Natural killer cell (primary cell): ENCODE measurements at places on chromosomes 6 and 20.
A peak's percentile ranks its signal among the peaks of the same experiment; 100 is the strongest.

DNA sequence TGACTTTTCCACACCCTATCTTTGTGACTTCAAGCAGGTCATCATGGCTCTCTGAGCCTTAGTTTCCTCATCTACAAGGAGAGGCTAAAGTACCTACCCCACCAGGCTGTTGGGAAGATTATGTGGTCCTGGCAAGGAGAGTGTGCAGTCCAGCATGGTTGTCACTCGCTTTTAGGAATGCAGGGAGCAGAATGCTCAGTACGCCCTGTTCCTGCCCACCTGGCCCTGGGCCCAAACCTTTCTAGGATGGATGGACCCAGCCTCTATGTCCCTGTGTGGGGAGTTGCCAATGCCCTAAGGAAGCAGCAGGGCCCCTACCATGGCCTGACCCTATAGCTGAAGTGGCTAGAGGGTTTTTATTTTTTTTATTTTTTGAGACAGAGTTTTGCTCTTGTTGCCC, 2.0 kb downstream of the CLPSL2 start:
- no peak for DNase-seq

GRCh38 chr20:19269737-19270340, 57.4 kb downstream of the SLC24A3 start:
- no peak for DNase-seq

DNA sequence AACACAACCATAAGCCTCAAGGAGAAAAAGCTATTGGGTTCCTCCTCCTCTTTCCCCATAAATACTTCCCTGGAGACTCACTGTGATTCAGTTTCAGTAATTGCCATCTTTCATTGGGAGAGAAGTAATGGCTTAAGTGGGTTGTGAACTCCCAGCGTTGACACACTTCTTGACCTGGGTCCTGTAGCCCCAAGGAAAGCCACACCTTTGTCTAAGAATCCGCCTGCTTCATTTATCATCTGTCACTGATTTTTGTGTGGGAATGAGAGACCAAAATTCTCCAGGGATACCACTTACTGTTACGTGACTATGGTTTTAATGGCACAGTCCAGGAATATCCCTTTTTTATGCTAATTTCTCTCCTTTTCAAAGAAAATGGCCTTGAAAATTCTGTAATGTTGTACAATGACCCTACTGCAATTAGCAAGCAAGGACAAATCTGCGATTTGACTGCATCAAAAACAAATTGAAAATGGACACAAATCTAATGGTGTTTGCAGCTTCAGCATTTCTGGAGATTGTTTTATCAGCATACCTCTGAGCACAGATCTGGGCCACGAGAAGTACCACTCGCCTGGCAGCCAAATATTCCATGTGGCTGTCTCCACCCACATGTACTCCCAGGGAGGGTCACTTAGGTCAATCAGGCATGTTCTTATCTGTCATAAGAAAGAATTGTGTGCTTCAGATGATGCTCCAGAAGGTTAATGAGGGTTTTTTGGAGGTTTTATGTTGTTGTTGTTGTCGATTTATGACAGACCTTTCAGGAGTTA, 29.8 kb downstream of the DCBLD1 start:
- DNase-seq = no peak

- no peak for DNase-seq
These were observed 79.0 kb upstream of the GMDS start for GRCh38 chr6:2324166-2324953.

DNA sequence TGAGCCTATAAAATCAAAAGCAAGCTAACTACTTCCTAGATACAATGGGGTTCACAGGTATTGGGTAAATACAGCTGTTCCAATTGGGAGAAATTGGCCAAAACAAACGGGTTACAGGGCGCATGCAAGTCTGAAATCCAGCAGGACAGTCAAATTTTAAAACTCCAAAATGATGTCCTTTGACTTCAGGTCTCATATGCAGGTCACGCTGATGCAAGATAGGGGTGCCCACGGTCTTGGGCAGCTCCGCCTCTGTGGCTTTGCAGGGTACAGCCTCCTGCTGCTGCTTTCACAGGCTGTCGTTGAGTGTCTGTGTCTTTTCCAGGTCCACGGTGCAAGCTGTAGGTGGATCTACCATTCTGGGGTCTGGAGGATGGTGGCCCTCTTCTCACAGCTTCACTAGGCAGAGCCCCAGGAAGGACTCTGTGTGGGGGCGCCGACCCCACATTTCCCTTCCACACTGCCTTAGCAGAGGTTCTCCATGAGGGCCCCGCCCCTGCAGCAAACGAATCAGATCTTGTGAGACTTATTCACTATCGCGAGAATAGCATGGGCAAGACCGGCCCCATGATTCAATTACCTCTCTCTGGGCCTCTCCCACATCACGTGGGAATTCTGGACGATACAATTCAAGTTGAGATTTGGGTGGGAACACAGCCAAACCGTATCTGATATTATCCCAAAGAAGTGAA, 11.9 kb upstream of the SMIM29 start:
- DNase-seq = no peak

DNA sequence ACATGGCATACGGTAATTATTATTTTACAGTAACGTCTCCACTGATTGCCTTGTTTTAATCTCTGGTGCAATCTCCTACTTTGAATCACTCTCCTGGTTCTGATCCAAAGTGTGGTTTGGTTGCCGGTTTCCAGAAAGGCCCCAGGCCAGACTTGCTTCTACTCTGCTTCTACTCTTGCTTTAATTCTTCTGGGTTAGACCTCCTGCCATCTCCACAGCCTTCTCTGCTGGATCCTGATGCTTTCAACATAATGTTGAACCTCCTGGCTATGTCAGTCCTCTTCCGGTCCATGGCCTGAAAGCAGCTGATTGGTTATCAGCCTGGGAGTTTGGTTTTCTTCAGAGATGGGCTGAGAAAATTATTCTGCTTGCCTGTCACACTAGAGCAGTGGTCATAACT, 266.5 kb upstream of the RIMS1 start:
- no peak for DNase-seq

- no peak for DNase-seq
These were observed 35.6 kb downstream of the LRRC1 start for GRCh38 chr6:53830366-53830765.

DNA sequence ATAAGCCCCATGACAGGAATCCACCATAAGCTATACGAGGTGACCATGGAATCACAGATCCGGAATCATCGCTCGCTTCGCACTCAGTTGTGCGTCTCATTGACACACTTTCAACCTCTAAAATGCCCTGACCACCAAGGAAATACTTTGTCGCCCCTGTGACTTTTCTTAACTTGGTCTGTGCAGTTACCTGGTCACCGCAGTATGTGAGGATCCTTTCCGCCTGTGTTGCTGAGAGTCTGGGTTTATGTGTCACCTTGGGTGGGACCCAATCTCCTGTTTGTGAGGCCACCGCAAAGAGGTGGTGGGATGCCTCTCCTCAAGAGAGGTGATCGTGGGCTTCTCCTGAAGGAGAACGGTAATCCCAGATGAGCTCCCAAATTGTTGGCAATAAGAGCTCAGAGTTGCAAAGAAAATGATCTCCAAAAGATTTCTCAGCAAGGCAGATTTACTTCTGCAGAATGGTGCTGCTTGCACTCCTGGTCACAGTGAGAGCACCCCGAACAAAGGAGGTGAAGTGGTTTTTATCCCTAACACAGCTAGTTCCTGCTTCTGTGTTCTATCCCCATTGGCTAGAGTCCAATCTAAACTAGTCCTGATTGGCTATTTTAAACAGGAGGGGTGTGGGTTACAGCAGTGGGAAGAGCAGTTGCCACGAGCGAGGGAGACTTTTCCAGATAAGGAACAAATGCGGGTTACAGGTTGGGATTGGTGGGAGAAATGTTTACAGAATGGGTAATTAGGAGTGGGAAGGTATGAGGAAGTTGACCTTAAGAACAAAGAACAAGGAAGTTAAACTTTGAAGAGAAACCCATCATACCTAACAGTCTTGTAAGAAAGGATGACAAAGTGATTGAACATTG, 9.1 kb upstream of the ZNFX1 start:
- no peak for DNase-seq

GRCh38 chr6:153108315-153108714, 22.8 kb downstream of the RGS17 start:
- DNase-seq = no peak

GRCh38 chr6:20159781-20160540, 52.3 kb downstream of the MBOAT1 start:
- DNase-seq = no peak

DNA sequence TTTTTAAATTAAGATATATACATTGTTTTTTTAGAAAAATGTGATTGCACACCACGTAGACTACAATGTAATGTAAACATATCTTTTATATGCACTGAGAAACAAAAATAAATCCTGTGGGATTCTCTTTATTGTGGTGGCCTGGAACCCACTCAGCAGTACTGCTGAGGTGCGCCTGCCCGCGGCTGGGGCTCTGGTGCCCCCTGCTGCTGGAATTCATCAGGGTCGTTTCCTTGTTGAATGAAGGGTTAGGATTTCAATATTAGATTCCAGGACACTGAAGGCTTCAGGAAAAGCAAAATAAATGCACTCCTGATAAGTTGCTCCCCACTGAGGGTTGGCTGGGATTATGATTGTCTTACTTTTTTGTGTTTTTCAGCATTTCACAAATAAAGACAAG, 175.8 kb upstream of the GGTLC1 start:
- DNase-seq = peak; percentile 44

GRCh38 chr6:157800420-157801237, 22.4 kb upstream of the SNX9 start:
- no peak for DNase-seq

- DNase-seq = no peak
These were observed 73.6 kb upstream of the RNF146 start for GRCh38 chr6:127192911-127193541.

DNA sequence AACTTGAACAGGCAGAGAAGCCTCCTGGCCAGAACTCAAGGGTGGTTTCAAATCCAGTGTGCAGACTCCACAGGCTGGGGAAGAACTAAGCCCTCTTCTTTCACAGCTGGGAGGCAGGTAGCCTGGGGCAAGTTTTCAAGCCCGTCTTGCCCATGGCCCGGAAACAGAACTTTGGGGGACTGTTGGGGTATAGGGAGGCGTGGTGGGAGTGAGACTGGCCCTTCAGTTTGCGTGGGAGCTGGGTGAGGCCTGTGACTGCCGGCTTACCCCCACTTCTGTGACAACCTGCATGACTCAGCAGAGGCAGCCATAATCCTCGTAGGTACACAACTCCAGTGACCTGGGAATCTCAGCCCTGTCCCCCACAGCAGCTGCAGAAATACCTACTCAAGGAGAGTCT, 1125.7 kb downstream of the HACE1 start:
- no peak for DNase-seq

DNA sequence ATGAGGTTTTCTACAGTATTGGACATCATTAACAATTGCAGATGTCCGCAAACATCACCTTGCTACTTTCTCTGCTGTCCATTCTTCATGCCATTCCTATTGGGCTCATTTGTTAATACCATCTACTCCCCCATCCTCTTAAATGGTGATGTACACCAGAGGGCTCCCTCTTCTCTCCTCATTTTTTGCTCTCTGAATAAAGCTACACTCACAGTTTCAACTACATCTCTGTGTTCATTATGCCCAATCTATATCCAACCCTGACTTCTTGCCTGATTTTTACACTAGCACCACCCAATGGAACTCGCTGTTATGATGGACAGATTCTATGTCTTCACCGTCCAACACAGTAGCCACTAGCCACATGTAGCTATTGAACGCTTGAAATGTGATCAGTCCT, 288.1 kb upstream of the ID4 start:
- no peak for DNase-seq

GRCh38 chr6:72130327-72130726, 244.0 kb downstream of the RIMS1 start:
- DNase-seq = no peak

DNA sequence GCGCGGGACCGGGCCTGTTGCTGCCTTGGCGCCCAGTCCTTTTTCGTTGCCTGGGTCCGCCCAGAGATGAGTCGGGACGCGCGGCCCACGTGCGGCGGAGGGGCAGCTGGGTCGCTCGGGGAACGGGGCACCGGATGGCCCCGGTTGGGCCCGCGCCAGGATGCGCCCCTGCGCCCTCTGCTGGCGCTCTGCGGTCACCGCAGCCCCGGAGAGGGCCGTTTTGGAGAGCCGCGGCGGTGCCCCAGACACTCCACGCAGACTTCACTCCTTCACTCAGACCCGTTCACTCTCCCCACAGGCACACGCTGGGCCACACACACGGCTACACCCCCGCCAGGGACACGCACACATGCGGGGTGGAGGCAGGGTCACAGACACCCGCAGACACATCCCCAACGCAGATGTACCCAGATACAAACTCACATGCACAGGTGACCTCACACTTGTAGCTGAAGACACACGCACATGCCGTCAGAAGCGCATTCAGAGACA, 38.8 kb downstream of the SRC start:
- DNase-seq = peak; percentile 87

DNA sequence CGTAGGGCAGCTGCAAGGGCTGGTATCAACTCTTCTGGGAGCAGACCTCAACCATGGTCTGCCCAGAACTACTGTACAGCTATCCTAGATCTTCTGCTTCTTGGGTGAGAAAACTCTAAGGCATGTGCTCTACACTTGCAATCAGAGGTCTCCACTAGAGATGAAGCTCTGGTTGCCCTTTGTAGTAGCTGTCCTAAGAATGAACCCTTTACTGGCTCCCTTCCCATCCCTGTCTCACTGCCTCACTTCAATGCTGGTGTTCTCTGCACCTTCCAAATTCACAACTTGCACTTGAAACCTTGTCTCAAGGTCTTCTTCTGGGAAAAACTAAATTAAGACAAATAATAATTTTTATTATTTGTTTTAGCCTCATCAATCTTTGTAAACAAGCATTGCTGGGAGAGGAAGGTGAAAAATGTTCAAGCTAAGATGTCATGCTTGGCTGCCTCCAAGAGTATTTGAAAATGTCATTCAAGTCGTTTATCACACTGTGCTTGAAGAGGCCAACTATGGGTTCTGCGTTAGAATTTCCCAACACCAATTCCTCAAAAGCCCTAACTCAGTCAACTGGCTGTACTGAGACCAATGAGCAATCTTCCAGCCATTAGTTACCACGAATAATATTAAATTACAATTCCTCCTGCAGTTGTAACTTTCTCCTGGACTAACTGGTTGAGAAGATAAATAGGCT, 255.7 kb upstream of the PRND start:
- no peak for DNase-seq

- peak; percentile 59 for DNase-seq
These were observed 67.8 kb downstream of the SYTL3 start for GRCh38 chr6:158717341-158718330.

GRCh38 chr20:45336530-45337366, 11.5 kb downstream of the SDC4 start:
- DNase-seq = no peak

GRCh38 chr6:4085332-4085700, 6.4 kb upstream of the FAM217A start:
- no peak for DNase-seq

DNA sequence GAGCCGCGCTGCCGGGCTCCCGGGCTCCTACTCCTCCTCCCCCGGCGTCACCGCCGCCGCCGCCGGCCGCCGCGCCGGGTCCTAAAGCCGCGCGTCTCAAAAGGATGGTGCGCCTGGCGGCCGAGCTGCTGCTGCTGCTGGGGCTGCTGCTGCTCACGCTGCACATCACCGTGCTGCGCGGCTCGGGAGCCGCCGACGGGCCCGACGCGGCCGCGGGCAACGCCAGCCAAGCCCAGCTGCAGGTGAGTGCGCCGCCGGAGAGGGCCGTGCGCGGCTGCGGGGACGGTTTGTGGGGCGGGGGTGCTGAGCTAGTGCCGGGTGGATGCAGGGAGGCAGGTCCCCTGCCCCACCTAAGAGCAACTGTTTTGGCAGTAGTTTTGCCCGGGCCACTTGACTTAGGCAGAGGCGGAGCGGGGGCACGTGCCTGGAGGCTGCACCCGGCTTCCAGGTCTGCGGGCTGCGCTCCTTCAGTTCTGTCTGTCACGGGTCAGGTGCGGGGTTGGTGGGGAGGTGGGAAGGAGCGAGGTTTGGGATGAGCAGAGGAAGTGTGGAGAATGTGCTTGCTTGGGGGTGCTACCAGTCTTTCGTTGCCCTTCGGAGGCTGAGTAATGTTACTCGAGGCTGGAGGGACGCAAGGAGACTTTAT, 722 bp downstream of the ISM1 start:
- peak; percentile 79 for DNase-seq
